Gastroesophageal sphincter (tissue), 4 donors: ENCODE measurements at places on chromosomes 2 and 18. TPM values are rescaled to one million over a fixed set of nuclear protein-coding genes. Genes with fewer than 3 reads are reported as not detected.

MC5R gene
- total RNA-seq, result not detected

GALNT13 gene
- total RNA-seq, result 1.8 TPM

NCKAP5 gene
- 0.16 TPM for total RNA-seq

CHRND gene
- not detected for total RNA-seq

RAD51AP2 gene
- total RNA-seq, result 0.13 TPM

STPG4 gene
- total RNA-seq, result 0.23 TPM

GKN1 gene
- total RNA-seq, result 0.62 TPM

REG3A gene
- total RNA-seq, result not detected

LHCGR gene
- total RNA-seq, result 2.2 TPM

CHRNG gene
- total RNA-seq, result not detected

OSR1 gene
- total RNA-seq, result 45.5 TPM

AKAIN1 gene
- not detected for total RNA-seq

CROCC2 gene
- not detected for total RNA-seq

POMC gene
- total RNA-seq, result 6.6 TPM

MLPH gene
- total RNA-seq, result 1.8 TPM

SPAST gene
- total RNA-seq, result 16.2 TPM

SFT2D3 gene
- 15.2 TPM for total RNA-seq

CBLN2 gene
- not detected for total RNA-seq

NOSTRIN gene
- 22.5 TPM for total RNA-seq

IL1A gene
- not detected for total RNA-seq

ROCK1 gene
- 139 TPM for total RNA-seq

DGUOK gene
- total RNA-seq, result 32.6 TPM

CHST9 gene
- total RNA-seq, result 1.2 TPM

ZNF397 gene
- 30.9 TPM for total RNA-seq
